ENCODE measurements at places on chromosomes 2 and 18. TPM values are rescaled to one million over a fixed set of nuclear protein-coding genes. Genes with fewer than 3 reads are reported as not detected.
A peak's percentile ranks its signal among the peaks of the same experiment; 100 is the strongest.

The OTX1 gene
- total RNA-seq, result 7.1 TPM

- no peak for DNase-seq
- peaks cover 19% of the 10 kb centered on the region for H3K27me3 ChIP-seq
- no peak overlapping the region for H3K27ac ChIP-seq
- H3K36me3 ChIP-seq, result no peaks in the 10 kb centered on the region
- H3K4me1 ChIP-seq, result no peaks in the 10 kb centered on the region
Measured at GRCh38 chr18:8279781-8280330, 329.4 kb upstream of the RAB12 start.

DNA sequence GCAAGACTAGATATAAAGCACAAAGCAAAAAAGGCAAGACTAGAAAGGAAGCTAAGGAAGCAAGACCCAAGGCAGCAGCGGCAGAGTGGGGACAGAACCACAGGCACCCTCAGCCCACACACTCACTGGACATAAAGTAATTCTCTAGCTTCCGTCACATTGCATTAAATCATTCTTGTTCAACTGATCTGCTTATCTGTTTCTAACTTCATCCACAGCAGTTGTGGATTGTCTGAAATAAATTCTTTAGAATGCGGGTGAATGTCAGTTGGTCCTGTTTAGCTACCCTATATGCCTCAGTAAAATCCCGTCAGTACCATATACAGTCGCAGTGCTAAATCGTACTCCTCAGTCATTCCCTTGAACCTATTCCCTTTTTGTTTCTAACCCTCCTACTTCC lies 183.2 kb upstream of the SLC39A10 start:
- peak overlapping the region; percentile 61 for H3K27ac ChIP-seq
- peak; percentile 54 for DNase-seq
- H3K27me3 ChIP-seq, result no peaks in the 10 kb centered on the region
- H3K4me1 ChIP-seq, result peaks cover 5% of the 10 kb centered on the region
- H3K36me3 ChIP-seq, result no peaks in the 10 kb centered on the region

- peaks cover 2% of the 10 kb centered on the region for H3K4me1 ChIP-seq
- no peak overlapping the region for H3K4me3 ChIP-seq
- DNase-seq, result no peak
- H3K27me3 ChIP-seq, result no peaks in the 10 kb centered on the region
- peaks cover 63% of the 10 kb centered on the region for H3K36me3 ChIP-seq
Measured at GRCh38 chr2:71122387-71123298, 7.4 kb downstream of the MCEE start.

The LCT gene
- 0.04 TPM for total RNA-seq

DNA sequence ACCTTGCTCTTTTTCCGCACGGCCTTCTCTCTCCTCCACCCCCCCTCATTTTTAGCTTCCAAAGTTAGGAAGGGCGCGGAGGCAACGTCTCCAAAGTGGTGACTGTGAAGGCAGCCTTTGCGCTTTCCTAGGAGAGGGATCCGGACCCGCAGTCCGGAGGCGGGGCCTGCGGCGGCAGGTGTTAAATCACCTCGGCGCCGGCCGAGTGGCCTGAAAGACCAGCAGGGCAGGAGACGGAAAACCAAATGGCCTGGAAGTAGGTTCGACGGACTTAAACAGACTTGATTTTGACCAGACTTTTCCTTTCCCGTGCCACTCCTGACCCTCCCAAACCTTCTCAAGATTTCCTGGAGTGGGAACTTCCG lies 615 bp downstream of the GORASP2 start:
- H3K4me3 ChIP-seq, result peak overlapping the region; percentile 81
- peak overlapping the region; percentile 95 for H3K27ac ChIP-seq
- peaks cover 13% of the 10 kb centered on the region for H3K4me1 ChIP-seq
- H3K27me3 ChIP-seq, result no peaks in the 10 kb centered on the region
- DNase-seq, result peak; percentile 79

The MC5R gene
- total RNA-seq, result not detected

GRCh38 chr2:232300894-232301387 lies 77.6 kb upstream of the ALPP start:
- H3K4me3 ChIP-seq, result no peak overlapping the region
- no peaks in the 10 kb centered on the region for H3K36me3 ChIP-seq
- H3K4me1 ChIP-seq, result no peaks in the 10 kb centered on the region
- H3K27me3 ChIP-seq, result no peaks in the 10 kb centered on the region
- H3K27ac ChIP-seq, result no peak overlapping the region
- DNase-seq, result no peak

The PPP1R1C gene
- not detected for total RNA-seq

- H3K4me1 ChIP-seq, result peaks cover 4% of the 10 kb centered on the region
- H3K27me3 ChIP-seq, result no peaks in the 10 kb centered on the region
- no peak for DNase-seq
- H3K4me3 ChIP-seq, result no peak overlapping the region
- H3K27ac ChIP-seq, result no peak overlapping the region
Measured at GRCh38 chr2:71619230-71619741, 165.9 kb downstream of the DYSF start.

GRCh38 chr2:54634564-54635511 lies 88.6 kb upstream of the EML6 start:
- peaks cover 83% of the 10 kb centered on the region for H3K36me3 ChIP-seq
- H3K27ac ChIP-seq, result no peak overlapping the region
- no peak for DNase-seq
- no peaks in the 10 kb centered on the region for H3K27me3 ChIP-seq
